NCI-H1417 (cell line): ENCODE measurements at places on chromosomes 3 and 15.

DNA sequence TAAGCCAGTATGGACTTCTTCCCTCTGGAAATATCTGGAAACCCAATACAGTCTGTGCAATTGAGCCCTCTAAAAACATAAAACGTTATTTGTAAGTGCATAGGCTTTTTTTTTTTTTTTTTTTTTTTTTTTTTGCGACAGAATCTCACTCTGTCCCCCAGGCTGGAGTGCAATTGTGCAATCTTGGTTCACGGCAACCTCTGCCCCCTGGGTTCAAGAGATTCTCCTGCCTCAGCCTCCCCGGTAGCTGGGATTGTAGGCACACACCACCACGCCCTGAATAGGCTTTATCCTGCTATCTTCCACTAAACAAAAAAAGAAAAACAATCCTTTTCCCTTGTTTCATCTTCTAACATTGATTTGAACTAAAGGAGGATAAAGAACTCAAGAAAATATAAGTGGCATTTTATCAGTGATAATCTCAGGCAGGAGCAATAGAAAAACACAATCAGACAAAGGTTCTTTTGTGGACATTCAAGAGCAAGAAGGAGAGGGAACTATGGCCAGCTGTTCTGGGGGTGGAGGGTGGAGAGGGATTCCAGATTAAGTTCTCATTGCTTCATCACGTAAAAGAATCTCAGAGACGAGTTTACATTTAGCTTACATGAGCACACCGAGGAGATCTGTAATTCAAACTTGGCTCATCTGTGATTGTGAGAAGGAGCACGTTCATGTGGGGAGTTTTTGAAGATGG is 68.6 kb downstream of the ITGB5 start:
- DNase-seq, result no peak

GRCh38 chr3:171456765-171457606 is 3.2 kb downstream of the TNIK start:
- no peak for DNase-seq

GRCh38 chr3:170776887-170777563 is 93.0 kb downstream of the RPL22L1 start:
- no peak for DNase-seq

GRCh38 chr3:187919048-187919447 is 173.8 kb upstream of the BCL6 start:
- DNase-seq, result no peak

- no peak for DNase-seq
These were observed 50.1 kb upstream of the TRIM42 start for GRCh38 chr3:140627756-140628155.

GRCh38 chr15:63523306-63523990 is 19.1 kb downstream of the USP3 start:
- no peak for DNase-seq

- DNase-seq, result peak; percentile 59
These were observed 55.4 kb downstream of the BOC start for GRCh38 chr3:113266738-113267137.

- DNase-seq, result no peak
These were observed 1031.7 kb upstream of the CFAP20DC start for GRCh38 chr3:60081381-60082095.

DNA sequence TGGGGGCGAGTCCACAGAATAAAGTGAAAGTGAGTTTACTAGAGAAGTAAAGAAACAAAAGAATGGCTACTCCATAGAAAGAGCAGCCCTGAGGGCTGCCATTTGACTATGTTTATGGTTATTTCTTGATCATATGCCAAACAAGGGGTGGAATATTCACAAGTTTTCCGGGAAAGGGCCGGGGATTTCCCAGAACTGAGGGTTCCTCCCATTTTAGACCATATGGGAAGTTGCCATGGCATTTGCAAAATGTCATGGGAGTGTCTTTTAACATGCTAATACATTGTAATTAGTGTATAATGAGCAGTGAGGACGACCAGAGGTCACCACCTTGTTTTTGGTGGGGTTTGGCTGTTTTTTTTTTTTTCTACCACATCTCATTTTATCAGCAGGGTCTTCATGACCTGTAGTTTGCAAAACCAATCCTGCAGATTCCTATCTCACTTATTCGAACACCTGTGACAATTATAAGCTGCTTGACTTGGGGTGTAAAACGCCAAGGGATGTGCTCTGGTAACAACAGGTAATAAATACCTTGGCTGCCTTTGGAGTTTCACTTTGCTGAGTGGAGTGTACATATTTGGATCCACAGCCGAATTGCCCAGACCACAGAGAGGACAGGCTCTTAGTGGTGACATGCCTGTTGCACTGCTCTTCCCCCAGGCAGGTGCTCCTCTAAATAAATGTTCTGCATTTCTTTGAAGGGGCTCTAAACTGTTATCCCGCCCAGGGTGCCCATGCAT is 43.6 kb downstream of the C2CD4B start:
- no peak for DNase-seq

DNA sequence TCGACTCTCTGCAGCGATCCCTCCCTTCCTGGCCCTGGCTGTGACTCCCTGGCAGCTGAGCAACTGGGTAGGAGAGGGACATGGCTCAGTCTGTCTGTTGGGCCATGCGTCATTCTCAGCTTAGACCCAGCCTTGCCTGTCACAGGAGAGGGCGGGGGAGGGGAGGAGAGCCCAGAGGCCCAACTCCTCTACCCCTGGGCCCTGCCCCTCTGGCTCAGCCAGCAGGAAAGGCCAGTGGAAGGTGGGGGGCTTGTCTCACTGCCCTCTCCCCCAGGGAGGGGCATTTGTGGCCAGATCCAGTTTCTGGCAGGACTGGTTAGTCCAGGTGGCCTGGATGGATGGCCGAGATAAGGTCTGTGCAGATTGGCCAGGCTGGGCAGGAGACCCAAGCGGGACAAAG is 31.6 kb downstream of the DNAJB8 start:
- no peak for DNase-seq

GRCh38 chr3:154125378-154126030 is 4.3 kb downstream of the ARHGEF26 start:
- no peak for DNase-seq

DNA sequence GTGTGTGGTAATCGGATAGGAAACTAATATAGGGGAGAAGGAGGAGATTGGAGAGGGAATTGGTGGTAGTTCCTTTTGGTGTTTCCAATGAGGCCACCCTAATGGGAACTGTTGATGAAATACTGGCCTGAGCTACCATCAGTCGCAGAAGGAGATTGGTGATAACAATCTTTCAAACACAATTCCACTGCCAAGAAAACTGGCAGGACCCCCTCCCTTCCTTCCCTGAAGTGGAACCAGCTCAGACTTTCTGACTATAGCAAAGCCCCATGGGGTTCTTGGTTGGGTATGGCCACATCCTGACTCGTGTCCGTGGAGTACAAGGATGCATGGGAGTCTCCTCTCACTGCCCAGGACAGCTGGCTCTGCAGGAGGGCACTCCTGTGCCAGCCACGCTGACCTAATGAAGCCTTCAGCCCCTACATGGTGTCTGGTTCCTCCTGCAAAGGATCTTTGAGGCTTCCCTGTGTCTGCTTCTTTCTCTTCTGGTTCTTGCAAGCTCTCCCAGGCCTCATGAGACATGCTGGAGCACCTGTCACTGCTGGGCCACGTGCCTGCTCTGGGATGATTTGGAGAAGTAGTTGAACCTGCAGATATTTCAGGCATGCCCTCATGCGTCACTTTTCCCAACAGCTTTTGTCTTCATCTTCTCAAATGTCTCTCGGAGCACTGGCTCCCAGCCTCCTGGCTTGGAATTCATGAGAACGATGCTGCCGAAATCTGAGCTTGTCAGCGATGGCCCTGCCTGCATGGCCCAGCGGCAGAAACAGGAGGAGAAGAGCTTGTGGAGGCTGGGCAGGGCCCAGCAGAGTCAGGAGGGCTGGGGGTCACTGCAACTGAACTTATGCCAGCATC is 90.0 kb upstream of the ADPGK start:
- DNase-seq, result no peak

DNA sequence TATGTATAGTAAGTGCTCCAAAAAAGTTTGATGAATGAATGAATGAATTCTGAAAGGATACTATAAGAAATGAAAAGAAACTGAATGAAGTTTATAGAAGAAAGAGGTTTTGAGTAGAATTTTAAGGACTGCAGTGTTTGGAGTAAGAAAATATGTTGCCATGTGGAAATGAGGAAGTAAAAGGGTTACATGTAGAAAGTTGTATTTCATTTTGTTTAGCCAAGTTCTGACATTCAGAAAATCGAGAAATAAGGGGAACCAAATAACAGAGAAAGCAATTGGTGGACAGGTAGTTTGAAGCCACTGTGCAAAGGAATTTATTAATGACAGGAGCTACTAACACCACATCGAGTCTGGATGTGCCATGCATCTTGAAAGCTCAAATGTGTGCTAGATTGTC is 200.7 kb downstream of the SATB1 start:
- no peak for DNase-seq

GRCh38 chr3:145471976-145472375 is 689.0 kb downstream of the PLOD2 start:
- no peak for DNase-seq

DNA sequence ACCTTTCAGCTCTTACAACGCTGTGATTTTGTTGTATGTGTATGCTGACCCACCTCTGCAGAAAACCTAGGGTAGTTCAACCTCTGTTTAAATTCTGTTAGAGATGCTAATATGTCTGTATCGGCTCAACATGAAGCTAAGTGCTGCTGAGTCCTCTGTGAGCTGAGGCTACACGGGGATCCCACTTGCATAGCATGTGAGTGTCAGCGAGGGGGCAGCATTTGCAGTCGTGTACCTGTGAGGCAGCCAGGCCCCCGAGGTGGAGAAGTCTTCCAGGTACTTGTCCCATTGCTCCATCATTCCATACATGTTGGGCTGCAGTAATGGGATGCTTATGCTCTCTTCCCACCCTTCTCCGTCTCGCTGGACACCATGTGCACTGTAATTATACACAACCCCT is 3.7 kb downstream of the MKRN2OS start:
- DNase-seq, result no peak

DNA sequence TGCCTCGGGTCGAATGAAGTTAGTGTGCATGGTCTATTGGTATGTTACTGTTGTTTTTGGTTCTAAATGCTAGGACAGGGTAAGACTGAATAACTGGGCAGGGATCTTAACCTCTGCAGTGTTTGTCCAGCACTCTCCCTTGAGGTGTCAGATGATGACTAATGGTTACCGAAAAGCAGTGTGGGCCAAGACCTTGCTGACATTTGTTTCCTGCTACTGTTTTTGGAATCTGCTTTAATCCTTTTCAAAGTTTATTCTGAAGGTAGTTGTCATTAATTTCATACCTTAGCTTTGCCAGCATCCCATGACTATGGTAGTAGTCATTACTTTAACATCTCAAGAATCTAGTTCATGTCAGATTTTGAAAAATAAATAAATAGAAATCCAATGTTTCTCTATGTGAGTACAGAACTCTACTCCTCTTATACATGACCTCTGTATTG is 117.0 kb downstream of the P3H2 start:
- DNase-seq, result no peak

GRCh38 chr3:175208326-175208725 is 349.2 kb downstream of the NAALADL2 start:
- no peak for DNase-seq

DNA sequence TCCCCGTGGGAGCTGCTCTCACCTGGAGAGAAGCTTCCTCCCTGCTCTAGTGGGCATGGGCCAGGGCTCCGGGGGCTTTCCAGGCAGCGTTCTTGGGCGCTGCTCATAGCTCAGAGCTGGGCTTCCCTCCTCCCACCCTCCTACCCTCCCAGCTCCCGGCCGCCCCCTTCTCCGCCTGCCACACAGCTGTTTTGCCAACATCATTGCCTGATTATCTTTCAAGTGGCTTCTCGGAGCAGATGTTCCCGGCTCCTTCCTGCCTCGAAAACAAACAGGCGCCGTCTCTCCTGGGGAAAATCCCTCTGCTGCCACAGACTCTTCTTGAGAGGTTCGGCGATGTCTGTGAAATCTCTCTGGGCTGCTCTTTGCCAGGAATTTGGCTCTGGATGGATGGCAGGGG is 195.6 kb downstream of the RPLP1 start:
- peak; percentile 67 for DNase-seq

DNA sequence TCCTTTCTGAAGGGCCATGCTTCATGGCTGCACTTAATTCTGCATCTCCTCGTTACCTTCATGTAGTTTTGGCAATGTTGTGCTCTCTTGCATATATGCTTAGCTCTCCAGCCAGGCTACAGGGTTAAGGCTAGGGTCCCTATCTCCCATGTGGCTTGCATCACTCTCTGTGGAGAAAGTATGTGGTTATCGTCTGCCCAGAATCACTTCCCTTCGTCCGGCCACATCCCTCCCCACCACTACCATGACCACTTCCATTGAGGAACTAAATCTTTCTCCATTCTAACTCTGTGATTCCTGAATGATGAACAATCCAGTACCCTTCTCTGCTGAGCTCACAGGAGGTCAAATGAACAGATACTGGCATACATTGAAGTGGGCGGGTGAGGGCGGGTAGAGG is 34.0 kb downstream of the WWTR1 start:
- DNase-seq, result no peak

DNA sequence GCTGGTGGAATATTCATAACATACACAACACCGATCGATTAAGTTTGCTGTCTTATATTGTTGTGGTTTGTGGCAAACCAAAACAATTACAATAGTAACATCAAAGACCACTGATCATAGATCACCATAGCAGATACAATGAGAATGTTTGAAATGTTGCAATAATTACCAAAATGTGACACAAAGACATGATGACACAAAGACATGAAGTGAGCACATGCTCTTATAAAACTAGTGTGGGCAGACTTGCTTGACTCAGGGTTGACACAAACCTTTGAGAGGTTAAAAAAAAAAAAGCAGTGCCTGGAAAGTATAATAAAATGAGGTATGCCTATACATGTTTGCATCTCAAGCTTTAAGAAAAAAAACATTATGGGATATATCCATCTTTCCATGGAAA is 130.3 kb downstream of the NR1I2 start:
- DNase-seq, result no peak

DNA sequence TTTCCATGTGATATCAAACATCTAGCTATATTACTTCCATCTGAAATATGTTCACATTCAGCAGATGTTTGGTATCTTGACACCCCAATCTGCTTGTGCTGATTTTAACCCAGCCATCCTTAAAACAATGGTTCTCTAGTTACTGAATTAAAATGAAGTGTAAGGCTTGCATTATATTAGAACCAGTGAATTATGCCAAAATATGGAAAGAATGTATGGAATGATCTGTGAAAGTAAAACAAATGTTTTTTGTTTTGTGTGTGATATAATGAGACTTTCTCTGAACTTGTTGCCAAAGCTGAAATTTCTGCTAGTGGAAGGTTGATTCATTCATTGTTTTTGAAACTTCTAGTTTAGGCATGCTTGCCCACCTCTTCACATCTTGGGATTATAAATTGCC is 317.1 kb downstream of the MEX3B start:
- DNase-seq, result no peak

GRCh38 chr3:104263477-104263876 is 1103.2 kb upstream of the ALCAM start:
- no peak for DNase-seq

DNA sequence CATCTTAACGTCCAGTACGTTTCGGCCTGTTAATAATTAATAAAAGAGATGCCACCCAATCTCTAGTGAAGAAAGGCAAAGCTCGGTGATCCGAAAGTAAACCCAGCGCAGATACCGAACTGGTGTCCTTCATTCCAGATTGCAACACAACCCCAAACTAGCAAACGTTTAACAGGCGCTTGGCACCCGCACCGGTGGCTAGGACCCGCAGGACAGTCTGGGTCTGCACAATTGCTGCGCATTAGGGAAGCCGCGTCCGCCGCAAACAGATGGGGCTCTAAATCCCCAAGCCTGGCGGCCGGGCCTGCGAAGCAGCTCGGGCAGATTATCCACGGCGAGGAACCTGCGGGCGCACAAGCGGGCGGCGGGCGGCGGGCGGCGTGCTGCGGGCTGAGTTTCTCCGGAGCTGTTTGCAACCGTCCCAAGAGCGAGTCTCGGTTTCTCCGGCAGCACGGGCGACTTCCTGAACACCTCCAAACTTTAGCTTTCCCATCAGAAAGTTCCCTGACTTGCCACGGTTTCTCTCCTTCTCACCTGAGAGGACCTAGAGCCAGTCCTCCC is 112.1 kb upstream of the ICE2 start:
- DNase-seq, result peak; percentile 72
